ENCODE measurements at places on chromosomes 3 and 15. TPM values are rescaled to one million over a fixed set of nuclear protein-coding genes. Genes with fewer than 3 reads are reported as not detected.

- DNase-seq, result no peak
These were observed 17.1 kb downstream of the P2RY12 start for GRCh38 chr3:151367448-151367847.

DNA sequence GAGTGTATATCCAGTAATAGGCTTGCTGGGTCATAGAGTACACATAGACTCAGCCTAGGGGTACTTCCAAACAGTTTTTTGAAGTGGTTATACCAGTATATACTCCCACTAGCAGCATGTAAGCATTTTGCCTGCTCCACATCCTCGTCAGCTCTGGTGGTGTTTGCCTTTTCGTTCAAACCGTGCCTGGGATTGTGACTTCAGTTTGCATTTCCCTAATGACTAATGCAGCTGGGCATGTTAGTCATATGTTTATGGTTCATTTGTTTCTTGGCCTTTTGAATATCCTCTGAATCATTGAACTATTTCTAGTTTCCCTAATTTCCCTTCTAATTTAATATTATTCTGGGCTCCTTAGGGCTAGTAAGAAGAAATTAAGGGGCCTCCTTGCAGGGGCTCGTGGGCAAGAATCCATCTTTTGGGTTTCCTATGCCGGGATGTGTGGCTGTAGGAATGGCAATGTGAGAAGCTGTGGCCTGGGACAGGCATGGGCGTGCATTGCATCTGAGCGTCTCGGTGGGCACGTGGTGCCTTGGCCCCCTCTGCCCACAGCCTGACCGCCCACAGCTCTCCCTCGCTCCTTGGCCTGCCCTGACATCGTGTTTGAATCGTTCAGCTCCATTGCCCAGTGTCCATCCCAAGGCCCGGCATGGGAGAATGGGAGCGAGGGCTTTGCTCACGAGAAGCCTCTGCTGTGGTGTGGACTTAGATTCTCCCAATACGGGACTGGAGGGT, 26.4 kb downstream of the FAH start:
- peak; percentile 95 for DNase-seq

- DNase-seq, result no peak
These were observed 293.3 kb upstream of the TBL1XR1 start for GRCh38 chr3:177490626-177491025.

DNA sequence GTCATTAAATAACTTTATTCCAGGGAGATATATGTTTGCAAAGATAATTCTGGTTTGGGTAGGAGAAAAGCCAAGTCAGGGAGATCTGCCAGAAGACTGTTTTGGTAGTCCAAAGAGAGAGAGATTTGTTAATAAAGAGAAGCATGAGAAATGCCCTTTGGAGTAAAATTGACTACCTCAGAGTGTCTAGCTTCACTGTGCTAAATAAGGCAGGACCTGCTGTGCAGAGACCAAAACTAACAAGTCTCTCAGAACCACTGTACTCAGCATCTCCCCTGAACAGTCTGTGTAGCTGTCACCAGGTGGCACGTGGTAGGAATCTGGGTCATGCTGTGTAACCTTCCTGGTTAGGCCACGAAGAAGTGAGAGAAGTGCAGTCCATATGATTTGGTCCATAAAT, 31.6 kb upstream of the SLC35G2 start:
- DNase-seq, result peak; percentile 54

DNA sequence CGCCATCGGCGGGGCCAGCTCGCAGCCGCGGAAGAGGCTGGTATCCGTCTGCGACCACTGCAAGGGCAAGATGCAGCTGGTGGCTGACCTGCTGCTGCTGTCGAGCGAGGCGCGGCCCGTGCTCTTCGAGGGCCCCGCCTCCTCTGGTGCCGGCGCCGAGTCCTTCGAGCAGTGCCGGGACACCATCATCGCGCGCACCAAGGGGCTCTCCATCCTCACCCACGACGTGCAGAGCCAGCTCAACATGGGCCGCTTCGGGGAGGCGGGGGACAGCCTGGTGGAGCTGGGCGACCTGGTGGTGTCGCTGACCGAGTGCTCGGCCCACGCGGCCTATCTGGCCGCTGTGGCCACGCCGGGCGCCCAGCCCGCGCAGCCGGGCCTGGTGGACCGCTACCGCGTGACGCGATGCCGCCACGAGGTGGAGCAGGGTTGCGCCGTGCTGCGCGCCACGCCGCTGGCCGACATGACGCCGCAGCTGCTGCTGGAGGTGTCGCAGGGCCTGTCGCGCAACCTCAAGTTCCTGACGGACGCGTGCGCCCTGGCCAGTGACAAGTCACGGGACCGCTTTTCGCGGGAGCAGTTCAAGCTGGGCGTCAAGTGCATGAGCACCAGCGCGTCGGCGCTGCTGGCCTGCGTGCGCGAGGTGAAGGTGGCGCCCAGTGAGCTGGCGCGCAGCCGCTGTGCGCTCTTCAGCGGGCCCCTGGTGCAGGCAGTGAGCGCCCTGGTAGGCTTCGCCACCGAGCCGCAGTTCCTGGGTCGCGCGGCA, 1.8 kb downstream of the TLNRD1 start:
- DNase-seq, result no peak

- DNase-seq, result no peak
These were observed 96.0 kb downstream of the TBC1D2B start for GRCh38 chr15:77981281-77982126.

GRCh38 chr3:155442072-155442471, 148.6 kb upstream of the STRIT1 start:
- DNase-seq, result peak; percentile 33

- DNase-seq, result no peak
These were observed 124.9 kb downstream of the ZBTB20 start for GRCh38 chr3:115022199-115022598.

GRCh38 chr3:161339517-161340500, 31.5 kb downstream of the SPTSSB start:
- peak; percentile 15 for DNase-seq

DNA sequence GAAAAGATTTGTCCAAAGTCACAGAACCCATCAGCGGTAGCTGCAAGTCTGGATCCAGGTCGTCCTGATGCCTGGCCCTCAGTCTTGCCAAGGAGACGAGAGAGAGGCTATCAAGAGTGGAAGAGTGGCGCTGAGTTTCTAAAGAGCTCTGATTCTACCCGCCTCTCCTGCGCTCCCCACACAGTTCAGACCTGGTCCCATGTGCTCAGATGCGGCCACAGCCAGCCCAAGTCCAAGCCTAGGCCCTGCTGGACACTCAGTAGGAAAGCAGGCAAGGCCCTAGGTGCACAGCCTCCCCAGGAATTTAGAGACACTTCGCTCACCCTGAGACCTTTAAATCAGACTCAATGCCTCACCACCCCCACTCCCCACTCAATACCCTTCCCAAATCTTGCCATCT, 32.4 kb downstream of the CCDC12 start:
- DNase-seq, result no peak

The TSEN2 gene
- total RNA-seq, result 17.9 TPM

The COL6A6 gene
- total RNA-seq, result not detected

The KBTBD12 gene
- total RNA-seq, result not detected

The CASR gene
- total RNA-seq, result not detected

The STRIT1 gene
- total RNA-seq, result not detected

Measured in LHCN-M2 (cell line).